ENCODE measurements at places on chromosomes 16 and 17.

DNA sequence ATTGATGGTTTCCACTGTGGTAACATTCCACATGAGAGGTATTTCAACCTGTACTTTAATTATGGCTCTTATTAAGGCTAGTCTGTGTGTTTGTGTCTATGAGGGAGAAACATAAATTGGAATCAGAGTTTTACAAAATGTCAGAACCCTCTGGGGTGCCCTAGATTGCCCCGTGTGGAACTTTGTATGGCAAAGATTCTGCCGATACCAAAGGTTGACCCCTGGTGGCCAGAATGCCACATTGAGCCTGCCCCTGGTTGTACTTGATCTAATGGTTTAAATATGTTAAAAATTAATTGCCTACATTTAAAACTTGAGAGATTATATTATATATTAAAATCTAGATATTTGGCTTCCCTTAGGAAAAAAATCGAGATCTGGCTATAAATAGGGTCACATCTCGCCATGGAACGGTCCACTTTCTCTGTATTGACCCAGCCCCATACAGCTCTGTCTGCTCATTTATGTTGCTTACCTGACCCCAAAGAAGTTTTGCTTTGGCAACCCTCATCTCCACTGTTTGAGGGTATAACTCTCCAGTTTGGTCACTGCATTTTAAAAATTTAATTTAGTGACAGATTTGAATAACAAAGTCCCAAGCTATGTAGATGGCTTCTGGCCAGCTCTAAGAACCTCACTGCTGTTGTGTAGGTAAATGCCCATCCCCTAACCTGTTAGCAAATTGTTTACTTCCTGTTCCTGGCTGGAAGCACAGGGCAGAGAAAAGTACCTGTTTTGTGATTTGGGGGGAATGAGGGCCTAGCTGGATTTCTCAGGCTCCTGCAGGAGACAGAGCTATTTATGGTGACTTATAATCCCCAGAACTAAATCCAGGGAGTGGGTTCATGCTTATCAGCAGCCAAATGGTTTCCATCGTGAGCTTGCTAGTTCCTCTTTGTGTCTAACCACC lies 95.0 kb downstream of the PLCG2 start:
- DNase-seq: no peak

DNA sequence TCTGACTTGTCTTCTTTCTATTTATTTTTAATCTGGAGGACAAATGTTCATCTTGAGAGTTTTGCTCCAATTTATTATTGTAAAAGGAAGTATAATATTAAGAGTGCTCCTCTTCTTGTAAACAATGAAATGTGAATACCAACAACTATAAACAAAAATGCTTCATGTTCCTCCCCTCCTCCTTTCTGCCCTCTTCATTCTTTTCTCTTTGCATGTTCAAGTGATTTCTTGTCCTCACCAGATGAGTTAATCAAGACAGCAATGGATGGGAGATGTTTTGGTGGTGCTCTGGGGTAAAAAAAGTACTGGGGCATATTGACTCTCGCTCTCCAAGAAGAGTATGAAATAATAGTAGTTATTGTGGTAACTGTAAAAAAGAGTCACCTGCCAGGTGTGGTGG lies 24.3 kb downstream of the ITGB3 start:
- DNase-seq: no peak

- DNase-seq: no peak
Observed at GRCh38 chr17:80123791-80124190, 22.4 kb downstream of the GAA start.

DNA sequence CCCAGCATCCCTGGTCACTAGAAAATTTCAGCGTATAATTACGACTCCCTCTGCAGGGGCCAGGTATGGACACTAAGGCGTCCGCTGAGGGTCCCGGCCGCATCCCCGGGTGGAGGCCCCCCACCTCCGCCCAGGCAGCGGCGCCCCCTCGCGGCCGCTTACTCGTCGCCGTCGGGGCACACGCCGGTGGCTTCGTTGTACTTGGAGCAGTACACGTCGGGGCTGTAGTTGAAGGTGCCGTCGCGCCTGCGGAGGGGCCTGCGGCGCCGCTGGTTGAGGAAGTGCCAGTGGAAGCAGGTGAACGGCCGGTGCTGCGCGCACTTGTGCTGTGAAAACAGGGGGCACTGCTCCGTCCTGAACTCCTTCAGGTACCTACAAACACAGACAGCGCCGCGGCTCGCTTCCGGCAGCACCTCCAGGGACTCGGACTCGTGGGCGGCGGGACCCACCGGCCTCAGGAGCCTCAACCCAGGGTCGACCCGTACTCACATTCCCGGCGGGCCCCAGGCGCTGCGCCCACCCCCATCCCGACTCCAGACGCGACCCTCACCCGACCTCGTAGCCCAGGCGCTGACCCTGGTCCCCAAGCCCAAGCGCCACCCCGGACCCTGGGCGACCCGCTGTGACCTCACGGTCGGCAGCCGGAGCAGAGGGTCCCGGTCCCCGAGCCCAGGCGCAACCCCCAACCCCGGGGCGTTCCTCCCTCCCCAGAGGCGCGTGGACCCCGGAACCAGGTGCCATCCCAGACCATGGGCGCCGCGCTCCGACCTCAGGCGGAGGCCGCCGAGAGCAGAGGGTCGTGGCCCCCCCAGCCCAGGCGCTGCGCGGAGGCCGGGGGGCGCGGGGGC lies 596 bp downstream of the UNKL start:
- no peak for DNase-seq

DNA sequence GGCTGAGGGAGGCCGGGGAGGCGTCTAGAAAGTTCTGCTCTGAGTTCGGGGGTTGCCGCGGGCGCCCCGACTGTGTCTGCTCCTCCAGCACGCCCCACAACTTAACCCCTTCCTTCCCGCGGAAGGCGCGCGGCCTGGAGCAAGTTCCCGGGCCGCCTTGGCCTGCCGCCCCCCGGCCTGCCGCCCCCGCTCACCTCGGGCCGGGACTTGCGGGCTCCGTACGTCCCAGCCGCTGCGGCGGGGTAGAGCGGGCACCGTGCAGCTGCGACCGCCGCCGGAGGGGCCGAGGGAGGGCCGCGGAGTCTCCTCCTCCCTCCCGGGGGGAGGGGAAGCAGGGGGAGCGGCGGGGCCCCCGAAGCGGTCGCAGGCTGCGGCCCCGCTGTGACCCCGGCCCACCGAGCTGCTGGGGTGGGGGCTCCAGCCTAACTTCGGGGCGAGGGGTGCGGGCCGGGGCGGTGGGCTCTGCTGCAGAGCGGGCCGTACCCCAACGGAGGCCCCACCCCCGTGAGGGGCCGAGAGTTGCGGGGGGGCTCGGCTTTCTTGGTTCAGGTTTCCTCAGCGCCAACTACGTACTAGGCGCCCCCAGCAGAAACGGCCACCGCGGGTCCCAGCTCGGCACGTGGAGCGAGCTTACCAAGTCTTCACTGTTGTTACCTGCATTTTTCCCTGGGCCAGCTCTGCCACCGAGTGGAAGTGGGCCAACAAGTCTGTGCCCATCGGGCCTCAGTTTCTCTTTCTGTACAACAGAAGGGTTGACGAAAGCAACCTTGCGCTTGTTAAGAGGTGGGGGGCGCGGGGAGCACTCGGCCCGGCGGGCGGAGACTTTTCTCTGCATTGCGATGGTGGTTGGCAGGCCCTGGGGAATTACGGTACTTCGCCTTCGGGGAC lies at the start of gene CCDC102A:
TSS of gene CCDC102A (minus strand) at position 266 of the 888 bp plus-strand sequence. CDS start 7,394 bp downstream, outside the sequence.
- no peak for DNase-seq

DNA sequence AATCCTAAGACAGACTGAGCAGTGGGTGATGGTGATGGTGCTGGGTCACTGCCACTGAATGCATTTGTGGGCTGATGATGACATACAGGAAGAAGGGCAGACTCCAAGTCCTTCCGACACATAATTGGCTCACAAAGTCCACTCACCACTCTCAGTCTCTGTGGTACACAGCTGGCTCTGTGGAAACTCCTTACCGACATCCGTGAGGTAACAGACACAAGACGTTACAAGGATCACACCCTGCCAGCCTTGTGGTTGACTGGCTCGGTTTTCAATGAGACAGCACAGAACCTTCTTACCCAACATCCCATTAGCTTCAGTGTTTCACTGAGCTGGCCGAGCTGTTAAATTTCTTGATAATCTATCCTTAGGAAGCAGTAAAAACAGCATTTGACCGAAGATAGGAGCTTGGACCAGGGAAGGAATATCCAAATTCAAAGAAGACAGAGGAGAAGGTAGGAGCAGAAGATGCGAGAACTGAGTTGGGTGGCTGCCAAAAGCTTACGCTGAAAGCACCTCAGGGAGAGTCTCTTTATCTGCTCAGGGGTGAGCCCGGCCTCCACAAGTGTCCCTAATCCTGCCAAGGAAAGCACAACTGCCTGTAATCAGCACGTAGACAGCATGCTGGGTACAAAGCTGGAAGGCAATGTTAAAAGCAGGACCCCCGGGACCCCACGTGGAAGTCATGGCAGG lies 5.5 kb upstream of the MXRA7 start:
- peak; percentile 99 for DNase-seq

DNA sequence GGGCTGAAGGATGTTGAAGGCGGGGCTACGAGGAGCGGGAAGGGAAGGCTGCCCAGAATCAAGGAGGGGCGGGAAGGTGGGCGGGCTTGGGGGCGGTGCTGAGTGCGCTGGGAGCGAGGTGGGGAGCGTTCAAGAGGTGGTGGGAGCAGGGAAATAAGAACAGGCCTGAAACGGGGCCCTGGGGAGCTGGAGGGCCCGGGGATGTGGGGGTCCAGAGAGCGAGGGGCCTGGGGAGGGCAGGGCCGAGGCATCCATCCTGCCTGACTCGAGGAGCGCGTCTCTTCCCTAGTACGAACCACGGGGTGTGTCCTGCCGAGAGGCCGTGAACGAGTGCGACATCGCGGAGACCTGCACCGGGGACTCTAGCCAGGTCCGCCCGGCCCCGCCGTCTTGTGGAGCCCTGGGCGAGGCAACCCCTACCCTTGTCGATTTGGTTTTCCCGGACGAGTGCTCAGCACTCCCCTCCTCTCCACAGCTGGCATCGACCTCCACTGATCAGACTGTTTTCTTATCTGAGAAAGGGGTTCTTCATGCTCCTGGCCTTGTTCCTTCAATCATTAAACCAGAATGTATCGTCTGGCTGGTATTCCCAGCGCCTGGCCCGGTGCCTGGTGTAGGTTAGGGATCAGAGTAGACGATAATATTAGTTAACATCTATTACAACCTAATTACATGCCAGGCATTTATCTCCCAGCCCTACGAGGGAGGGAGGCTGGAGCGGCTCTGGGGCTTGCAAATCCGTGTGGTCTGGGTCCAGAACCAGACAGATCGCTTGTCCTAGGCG lies 17.2 kb downstream of the ADAM11 start:
- DNase-seq: no peak

- no peak for DNase-seq
Observed at GRCh38 chr17:17566896-17567513, 24.5 kb downstream of the PEMT start.

DNA sequence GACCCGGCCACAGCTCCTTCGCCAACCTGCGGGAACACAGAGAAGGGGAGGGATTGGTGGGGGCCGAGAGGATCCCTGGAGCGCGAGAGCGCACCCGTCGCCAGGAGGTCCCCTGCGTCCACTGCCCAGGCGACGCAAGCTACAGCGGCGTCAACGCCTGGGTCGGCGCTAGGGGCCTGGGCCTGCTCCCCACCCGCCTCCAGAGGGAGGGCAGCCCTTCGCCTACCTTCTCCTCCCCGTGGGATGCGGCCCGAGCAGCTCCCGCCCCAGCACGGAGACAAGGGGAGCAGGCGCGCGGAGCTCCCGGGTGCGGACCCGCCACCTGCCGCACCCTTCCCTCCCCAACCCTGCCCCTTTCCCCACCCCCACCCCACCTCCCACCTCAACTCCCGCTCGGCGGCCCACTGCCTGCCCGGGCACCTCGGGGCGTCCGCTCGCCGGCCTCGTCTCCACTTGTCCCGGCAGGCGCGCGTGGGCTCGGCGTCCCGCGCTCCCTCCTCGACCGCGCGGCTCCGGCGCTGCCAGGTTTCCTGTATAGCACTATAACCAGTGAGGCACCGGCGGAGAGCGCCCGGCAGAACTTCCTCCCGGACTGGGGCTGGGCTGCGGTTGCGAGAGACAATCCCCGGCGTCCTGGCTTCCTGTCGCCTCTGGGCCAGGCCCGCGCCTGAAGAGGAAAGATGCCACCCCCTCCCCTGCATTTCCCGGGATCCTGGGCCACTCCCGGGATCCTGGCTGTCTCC lies 119.1 kb upstream of the SMURF2 start:
- DNase-seq: peak; percentile 7

- no peak for DNase-seq
Observed at GRCh38 chr17:74730491-74731346, 6.3 kb upstream of the RAB37 start.

GRCh38 chr17:7582396-7583252 lies 1.0 kb upstream of the MPDU1 start:
- no peak for DNase-seq

DNA sequence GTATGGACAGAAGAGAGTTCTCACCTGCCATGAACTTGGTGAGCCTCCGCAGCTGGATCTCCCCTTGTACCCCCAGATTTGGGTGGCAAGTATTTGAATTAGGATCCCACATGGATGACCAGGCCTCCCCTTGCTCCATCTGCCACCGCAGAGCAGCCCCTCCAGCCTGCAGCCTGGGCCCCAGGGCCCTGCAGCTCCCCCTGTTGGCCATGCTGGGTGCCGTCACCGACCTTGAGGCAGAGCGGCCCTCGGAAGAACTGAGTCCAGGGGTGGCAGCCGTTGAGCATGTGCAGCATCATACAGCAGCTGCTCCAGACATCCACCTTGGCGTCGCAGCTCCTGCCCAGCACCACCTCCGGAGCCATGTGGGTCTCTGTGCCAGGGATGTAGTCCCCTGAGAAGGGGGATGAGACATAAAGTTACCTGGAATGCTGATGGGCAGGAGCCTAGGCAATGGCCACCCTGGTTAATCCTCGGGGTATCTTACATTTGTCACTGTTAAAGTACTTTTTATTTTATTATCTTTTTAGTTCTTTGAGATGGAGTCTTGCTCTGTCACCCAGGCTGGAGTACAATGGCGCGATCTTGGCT lies 9.0 kb upstream of the SPATA32 start:
- DNase-seq: no peak

GRCh38 chr17:17239832-17240231 lies 2.9 kb upstream of the FLCN start:
- DNase-seq: no peak

GRCh38 chr16:75416904-75417565 lies 16.3 kb downstream of the CFDP1 start:
- DNase-seq: no peak

DNA sequence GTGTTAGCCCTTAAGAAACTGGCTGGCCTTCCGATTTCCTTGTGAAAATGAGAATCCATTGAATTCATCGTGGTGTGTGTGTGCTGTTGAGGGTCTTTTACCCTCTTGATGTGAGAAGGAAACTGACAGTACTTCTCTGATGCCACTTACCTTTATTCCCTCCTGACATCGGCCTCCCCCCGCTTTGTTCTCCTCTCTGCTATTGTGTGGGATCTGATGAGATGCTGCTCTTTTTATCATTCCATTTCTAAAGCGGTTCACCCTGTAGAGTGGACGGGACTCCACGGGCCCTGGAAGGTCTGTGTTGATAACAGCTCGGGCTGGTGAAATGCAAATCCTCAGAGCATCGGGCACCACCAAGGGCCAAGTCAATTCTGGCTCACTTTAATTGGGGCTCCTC lies 69.8 kb downstream of the MARCHF10 start:
- DNase-seq: no peak

GRCh38 chr17:62780951-62781350 lies 27.2 kb downstream of the MARCHF10 start:
- DNase-seq: no peak

GRCh38 chr17:7495906-7496434 lies 11.8 kb downstream of the POLR2A start:
- DNase-seq: no peak
